ENCODE measurements at places on chromosomes 7 and 10.

GRCh38 chr7:45922810-45923209, 1.7 kb upstream of the IGFBP3 start:
- H3K27me3 ChIP-seq, result peaks cover 57% of the 10 kb centered on the region
- peak; percentile 39 for DNase-seq
- H3K36me3 ChIP-seq, result no peaks in the 10 kb centered on the region

DNA sequence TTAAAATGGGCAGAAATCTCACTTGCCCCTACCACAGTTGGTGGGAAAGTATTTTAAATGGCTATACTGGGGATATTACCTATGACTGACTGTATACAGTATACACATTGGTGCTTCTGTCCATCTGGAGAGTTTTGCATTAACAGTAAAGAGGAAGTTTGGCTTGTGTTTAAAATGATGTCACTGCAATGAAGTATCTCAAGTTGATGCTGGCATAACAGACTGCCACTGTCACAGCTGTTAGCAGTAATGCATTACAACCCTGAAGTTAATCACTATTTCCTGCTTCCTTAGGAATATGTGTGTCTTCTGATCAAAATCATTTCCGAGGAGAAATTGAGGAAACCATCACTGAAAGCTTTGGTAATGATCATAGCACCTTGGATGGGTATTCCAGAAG, 1.9 kb downstream of the DKK1 start:
- H3K27ac ChIP-seq, result no peak overlapping the region
- no peaks in the 10 kb centered on the region for H3K36me3 ChIP-seq
- H3K4me3 ChIP-seq, result no peak overlapping the region
- H3K27me3 ChIP-seq, result peaks cover 43% of the 10 kb centered on the region
- peaks cover 14% of the 10 kb centered on the region for H3K4me1 ChIP-seq

GRCh38 chr7:70630440-70630817, 501.5 kb upstream of the GALNT17 start:
- DNase-seq, result no peak
- no peaks in the 10 kb centered on the region for H3K4me1 ChIP-seq
- no peak overlapping the region for H3K27ac ChIP-seq
- peaks cover 3% of the 10 kb centered on the region for H3K27me3 ChIP-seq
- H3K36me3 ChIP-seq, result no peaks in the 10 kb centered on the region

- H3K4me3 ChIP-seq, result no peak overlapping the region
- no peaks in the 10 kb centered on the region for H3K4me1 ChIP-seq
These were observed 9.7 kb downstream of the GDF2 start for GRCh38 chr10:47331954-47332353.

GRCh38 chr7:27078616-27079233, 17.1 kb downstream of the HOXA1 start:
- peaks cover 11% of the 10 kb centered on the region for H3K27me3 ChIP-seq
- H3K4me3 ChIP-seq, result no peak overlapping the region
- no peak for DNase-seq
- H3K4me1 ChIP-seq, result no peaks in the 10 kb centered on the region
- H3K36me3 ChIP-seq, result no peaks in the 10 kb centered on the region
- H3K27ac ChIP-seq, result no peak overlapping the region

DNA sequence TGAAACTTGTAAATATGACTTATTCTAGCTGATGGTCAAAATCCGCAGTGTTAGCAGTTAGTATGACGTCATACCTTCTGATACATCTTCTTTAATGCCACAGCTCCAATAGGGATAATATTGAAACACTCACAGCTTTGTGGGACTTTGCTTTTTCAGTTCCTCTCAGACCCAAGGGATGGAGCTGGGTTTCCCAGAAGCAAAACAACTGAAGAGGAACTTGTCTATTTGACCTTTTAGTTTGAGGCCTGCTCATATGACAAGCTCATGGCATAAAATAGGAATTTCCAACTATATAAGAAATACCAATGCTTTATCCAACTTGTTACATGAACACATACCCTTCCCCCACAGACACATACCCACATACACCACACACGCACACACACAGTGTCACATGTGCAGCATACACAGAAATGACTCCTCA, 31.6 kb upstream of the C10orf67 start:
- no peak for DNase-seq
- H3K4me1 ChIP-seq, result peaks cover 6% of the 10 kb centered on the region
- no peak overlapping the region for H3K27ac ChIP-seq
- H3K27me3 ChIP-seq, result no peaks in the 10 kb centered on the region
- peaks cover 1% of the 10 kb centered on the region for H3K36me3 ChIP-seq
- no peak overlapping the region for H3K4me3 ChIP-seq

DNA sequence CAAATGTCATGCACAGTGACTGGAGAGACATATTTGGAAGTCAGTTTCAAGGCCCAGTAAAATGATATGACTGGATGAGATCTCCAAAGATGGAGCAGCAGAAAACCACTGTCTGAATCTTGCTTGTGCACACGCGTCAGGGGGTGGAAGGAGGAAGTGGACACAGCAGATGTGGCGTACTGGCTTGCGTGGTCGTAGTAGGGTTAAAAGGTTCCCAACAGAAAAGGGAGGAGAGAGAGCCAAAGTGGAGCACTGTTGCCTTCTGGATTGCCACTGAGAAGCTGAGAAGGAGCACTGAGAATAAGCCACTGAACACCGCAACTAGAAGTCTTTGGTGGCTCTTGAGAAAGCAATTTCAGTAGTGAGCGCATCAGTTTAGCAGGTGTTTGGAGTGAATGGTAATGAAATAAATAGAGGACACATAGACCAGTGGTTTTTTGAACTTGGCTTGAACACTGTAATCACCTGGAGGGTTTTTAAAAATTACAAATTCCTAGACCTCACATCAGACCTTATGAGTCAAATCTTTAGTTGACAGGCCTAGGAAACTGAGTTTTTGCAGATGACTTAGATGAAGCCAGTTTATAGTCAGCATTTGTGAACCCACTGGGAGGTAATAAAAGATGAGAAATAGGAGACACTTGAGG, 227.3 kb downstream of the PTEN start:
- no peak overlapping the region for H3K4me3 ChIP-seq
- H3K4me1 ChIP-seq, result peaks cover 33% of the 10 kb centered on the region
- DNase-seq, result no peak
- H3K36me3 ChIP-seq, result no peaks in the 10 kb centered on the region
- peaks cover 34% of the 10 kb centered on the region for H3K27me3 ChIP-seq
- H3K27ac ChIP-seq, result peak overlapping the region; percentile 55

GRCh38 chr7:42624471-42624870, 287.4 kb downstream of the C7orf25 start:
- no peaks in the 10 kb centered on the region for H3K27me3 ChIP-seq
- no peak overlapping the region for H3K4me3 ChIP-seq
- DNase-seq, result no peak
- H3K27ac ChIP-seq, result no peak overlapping the region
